ENCODE measurements at places on chromosomes 3 and 15. TPM values are rescaled to one million over a fixed set of nuclear protein-coding genes. Genes with fewer than 3 reads are reported as not detected.
A peak's percentile ranks its signal among the peaks of the same experiment; 100 is the strongest.

GRCh38 chr3:123290962-123291361, 89.2 kb downstream of the SEC22A start:
- DNase-seq, result no peak

DNA sequence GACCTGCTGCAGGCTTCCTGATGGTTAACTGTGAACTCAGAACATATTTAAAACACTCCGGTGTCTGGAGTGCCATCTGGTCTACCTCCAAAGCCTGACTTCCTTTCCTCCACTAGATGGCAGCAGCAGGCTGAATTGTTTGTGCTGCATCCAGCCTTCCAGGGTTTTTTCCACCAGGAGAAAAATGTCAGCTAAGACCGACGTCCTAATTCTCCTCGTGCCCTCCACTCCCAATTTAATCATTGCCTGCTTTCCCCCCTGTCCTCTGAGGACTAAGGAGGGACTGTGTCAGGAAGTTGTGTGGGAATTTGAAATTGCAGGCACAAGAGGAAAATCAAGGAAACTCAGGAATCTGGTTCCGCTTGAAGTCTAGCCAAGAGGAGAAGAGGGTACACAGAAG, 165.2 kb upstream of the UMPS start:
- peak; percentile 79 for DNase-seq

- no peak for DNase-seq
Observed at GRCh38 chr3:156148946-156149381, 28.6 kb downstream of the KCNAB1 start.

The LCMT2 gene
- 5.8 TPM for polyA plus RNA-seq

DNA sequence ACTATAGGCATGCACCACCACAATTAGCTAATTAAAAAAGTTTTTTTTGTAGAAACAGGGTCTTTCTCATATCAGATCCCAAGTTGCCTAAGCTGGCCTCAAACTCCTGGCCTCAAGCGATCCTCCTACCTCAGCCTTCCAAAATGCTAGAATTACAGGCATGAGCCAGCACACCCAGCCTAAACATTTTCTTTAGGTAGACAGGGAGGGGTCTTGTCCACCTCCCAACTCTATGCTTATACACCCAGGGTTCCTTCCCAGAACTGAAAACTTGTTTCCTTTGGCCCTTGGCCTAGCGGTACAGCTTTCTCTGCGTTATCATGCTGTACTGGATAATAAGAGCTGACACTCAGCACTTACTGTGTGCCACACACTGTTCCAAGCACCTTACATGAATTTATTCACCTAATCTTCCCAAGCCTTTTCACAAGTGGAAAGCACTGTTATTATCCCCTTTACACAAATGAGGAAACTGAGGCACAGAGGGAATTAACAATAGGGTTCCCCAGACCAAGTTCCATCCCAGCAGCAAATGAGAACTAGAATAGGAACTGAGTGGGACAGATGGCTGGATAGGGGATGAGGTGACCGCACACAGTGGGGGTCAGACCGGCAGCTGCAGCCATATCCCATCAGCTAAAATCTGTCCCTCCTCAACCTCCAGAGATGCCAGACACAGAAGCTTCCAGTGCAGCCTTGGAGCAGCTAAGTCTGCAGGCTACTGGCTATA, 150.8 kb downstream of the MEGF11 start:
- no peak for DNase-seq

The TF gene
- polyA plus RNA-seq, result 0.88 TPM

GRCh38 chr15:95226835-95227234, 995.5 kb downstream of the MCTP2 start:
- no peak for DNase-seq

The PIERCE2 gene
- polyA plus RNA-seq, result 9.6 TPM

The CIDEC gene
- polyA plus RNA-seq, result not detected

GRCh38 chr15:41501931-41502794, 8.5 kb downstream of the ITPKA start:
- no peak for DNase-seq

DNA sequence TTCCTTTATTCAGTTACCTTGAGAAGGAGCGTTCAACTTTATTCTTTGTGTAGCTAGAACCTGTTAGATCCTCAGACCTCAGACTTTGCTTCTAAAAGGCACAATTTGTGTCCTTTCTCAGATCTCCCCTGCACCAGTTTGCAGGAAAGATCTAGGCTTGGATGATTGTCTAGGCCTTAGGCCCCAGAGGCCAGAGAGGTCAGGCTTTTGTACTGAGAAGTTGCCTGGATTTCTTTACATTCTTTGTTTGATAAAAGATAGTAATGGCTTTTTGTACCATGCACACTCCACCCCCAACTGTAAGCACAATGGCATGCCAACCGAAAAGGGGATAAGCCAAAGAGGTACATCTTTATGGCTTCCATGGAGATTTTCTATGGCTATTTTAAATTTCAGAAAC, 719.6 kb upstream of the NR2F2 start:
- DNase-seq, result no peak

The GATA2 gene
- polyA plus RNA-seq, result 22.9 TPM

GRCh38 chr15:38872732-38873131, 308.1 kb upstream of the RASGRP1 start:
- DNase-seq, result no peak

DNA sequence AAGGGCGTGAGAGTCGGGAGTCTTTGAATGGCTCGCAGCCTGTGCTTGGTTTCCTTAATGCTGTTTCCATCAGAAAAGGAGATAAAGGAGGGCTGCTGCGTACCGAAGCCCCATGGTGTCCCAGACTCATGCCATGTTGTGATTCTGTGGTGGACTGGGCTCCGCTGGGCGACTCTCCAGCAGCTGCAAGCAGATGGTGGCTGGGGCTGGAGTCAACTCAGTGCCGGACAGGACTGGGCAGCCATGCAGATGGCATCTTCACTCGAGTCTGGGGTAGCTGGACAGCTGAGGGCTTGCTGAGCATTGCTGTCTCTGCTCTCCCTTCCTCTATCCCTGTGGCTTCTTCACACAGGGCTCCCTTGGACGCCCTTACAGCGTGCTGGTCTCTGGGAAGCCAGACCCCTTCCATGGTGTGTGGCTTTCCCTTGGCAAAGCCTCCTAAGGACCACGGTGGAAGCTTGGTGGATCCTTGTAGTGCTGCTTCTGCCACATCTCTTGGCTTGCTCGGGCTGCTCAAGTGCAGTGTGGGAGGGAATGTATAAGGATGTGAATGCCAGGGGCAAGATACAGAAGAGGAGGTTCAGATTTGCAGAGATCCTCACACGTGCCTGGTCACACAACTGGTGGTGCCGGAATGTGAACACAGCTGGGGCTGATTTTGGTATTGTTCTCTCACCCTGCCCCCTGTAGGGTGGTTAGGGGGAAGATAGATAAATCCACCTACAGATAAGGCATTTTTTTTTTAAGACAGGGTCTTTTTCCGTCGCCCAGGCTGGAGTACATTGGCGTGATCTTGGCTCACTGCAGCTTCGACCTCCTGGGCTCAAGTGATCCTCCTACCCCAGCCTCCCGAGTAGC, 9.0 kb downstream of the NIPA1 start:
- DNase-seq, result no peak

The JAGN1 gene
- polyA plus RNA-seq, result 55.3 TPM

GRCh38 chr3:12956316-12956660, 114.9 kb upstream of the RPL32 start:
- DNase-seq, result no peak

- no peak for DNase-seq
Observed at GRCh38 chr15:94682171-94682570, 450.8 kb downstream of the MCTP2 start.

DNA sequence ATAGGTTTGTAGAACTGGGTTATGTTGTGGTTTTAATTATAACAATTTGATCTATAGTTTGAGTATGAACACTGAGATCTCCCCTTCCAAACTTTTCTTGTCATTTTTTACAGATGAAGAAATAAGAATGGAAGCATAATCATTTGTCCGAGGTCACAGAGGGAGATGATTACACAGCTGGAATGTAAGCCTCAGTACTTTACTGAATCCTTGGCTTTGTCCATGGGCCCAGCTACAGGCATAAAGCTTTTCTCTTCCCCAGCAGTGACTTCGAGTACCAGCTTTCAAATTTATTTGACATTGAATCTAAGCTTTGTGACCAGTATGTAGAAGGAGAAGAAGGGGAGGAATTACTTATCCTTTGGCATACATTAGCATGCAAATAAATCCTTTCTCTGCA, 80.9 kb upstream of the DCBLD2 start:
- no peak for DNase-seq

- no peak for DNase-seq
Observed at GRCh38 chr3:37816271-37816670, 45.4 kb upstream of the CTDSPL start.

The ALDH1A2 gene
- 24.4 TPM for polyA plus RNA-seq

The THSD4 gene
- polyA plus RNA-seq, result 9.4 TPM

DNA sequence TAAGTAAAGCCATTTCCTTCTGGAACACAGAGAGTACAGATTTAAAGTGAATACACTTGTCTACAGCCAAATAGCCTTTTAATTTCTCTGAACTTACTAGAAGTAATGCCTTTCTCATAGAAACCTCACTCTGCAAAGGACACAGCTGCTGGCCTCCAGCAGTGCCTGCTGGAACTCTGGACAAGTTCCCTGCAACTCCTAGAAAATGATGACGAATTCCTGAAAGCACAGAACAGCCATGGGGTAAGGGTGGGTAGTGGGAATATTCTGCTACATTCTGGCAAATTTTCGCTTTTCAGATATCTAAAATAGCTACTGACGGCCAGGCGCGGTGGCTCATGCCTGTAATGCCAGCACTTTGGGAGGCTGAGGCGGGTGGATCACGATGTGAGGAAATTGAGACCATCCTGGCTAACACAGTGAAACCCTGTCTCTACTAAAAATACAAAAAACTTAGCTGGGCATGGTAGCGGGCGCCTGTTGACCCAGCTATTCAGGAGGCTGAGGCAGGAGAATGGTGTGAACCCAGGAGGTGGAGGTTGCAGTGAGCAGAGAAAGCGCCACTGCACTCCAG, 34.4 kb downstream of the RYK start:
- DNase-seq, result no peak

DNA sequence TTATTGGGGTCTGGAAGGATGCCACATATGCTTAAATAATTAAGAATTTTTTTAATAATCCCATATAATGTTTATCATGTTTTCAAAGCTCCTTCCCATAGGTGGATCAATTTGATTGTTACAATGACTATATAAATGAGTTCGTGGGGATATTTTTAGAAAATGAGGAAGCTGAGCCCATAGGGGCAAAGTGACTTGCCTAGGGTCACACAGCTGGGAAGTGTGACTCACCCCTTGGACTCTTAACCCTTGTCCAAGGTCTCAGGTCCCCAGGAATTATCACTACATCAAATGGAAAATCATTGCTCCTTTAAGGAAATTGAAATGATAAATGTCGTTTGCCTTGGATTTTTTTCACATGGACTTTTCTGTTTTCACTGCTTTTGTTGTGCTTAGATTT, 161.2 kb upstream of the RGMA start:
- no peak for DNase-seq

The MED12L gene
- polyA plus RNA-seq, result 0.13 TPM

- no peak for DNase-seq
Observed at GRCh38 chr3:32691847-32692246, 6.9 kb downstream of the CNOT10 start.

- no peak for DNase-seq
Observed at GRCh38 chr3:35641331-35641730, 2.0 kb downstream of the ARPP21 start.

DNA sequence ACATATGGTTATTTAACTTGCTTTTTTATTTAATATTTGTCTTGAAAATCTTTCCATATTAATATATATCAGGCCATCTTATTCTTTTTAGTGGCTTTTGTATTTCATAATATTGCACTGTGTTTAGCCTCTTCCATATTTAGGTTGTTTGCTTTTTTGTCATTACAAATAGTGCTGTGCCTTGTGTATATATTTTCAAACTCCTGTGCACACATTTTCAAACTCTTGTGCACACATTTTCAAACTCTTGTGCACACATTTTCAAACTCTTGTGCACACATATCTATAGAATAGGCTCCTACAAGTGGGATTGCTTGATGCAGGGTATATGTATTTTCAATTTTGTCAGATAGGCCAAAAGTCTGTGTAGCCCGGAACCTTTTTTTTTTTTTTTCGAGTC, 118.0 kb upstream of the MLF1 start:
- no peak for DNase-seq

The SLCO2A1 gene
- 27.2 TPM for polyA plus RNA-seq

The KLHL40 gene
- polyA plus RNA-seq, result not detected

DNA sequence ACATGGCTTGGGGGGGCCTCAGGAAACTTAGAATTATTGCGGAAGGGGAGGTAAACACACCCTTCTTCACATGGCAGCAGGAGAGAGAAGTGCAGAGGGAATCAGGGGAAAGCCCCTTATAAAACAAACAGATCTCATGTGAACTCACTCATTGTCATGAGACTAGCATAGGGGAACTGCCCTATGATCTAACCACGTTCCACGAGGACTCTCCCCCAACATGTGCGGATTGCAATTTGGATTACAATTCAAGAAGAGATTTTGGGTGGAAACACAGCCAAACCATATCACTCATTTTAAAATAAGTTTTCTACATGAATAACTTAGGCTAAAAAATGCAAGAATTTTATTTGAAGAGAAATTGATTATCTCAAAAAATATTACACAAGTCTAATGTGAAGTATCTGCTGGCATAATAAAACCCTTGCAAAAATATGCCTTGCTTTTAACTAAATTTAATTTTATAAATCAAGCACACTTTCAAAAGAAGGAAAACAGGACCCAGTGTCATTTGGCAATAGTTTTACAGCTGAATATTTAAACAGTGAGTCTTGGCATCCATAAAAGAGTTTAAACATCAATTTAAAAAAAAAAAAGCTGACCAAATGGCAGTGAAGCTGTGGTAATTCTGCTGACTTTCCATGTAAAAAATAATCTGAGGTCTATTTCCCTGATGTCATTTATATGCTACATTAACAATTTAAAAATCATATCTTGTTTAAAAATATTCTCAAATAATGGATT, 1057.2 kb downstream of the NAALADL2 start:
- DNase-seq, result no peak

All from kidney (tissue), 22 donors.